Stimulated activated CD4-positive, alpha-beta T cell treated with anti-CD3 and anti-CD28 coated beads, Interleukin-15, amount 100 ng/mL, for 24 hours (primary cell): ENCODE measurements at places on chromosomes 1 and 21.

GRCh38 chr1:205751036-205751651, 1.2 kb upstream of the NUCKS1 start:
- no peak for DNase-seq

DNA sequence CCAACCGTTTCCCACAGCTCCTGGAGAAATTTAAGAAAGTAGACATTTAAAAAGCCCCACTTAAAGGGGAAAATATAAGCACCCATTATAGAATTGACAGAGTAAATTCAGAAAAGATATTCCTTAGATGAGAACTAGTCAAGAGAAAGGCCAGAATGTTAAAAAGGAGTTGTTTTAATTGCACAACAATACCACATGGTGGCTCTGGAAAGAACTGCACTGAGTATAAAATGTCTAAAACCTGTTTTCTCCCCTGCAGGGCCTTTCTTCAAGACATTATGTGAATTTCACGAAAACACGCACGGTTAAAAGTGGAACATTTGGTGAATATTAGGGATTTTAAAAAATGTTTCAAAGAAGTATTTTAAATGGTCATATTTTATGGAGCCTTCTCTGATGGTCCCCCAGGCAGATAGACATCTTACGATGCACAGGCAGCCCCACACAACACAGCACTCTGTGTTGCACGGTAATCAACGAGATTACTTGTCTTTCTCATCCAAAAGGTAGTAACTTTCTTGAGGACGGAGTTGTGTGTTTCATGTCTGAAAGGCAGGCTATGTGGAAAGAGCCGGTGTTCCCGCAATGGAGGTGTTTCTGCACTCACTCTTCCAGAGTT, 101.9 kb downstream of the PRRX1 start:
- DNase-seq = no peak

- peak; percentile 30 for DNase-seq
These were observed 282 bp upstream of the ECE1 start for GRCh38 chr1:21290546-21290944.

- DNase-seq = no peak
These were observed 104.9 kb downstream of the PLPPR4 start for GRCh38 chr1:99369154-99369553.

DNA sequence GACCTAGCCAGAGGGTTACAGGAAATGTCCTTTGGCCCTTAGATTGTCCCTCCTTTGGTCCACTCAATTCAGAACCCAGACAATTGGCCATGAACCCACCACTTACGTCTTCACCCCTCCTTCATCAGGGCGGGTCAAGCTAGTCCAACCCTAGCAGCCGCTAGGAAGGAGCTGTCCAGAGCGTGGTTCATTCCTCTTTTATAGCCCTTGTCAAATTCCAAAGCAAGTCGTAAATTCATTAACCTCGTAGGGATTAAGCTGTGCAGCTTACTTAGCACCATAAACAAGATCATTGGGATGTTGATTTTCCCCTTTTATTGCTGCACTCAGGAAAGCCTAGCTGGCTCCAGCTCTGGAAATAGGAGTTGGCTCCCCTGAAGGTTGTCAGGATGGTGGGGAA, 90.1 kb downstream of the TMEM53 start:
- DNase-seq = no peak

DNA sequence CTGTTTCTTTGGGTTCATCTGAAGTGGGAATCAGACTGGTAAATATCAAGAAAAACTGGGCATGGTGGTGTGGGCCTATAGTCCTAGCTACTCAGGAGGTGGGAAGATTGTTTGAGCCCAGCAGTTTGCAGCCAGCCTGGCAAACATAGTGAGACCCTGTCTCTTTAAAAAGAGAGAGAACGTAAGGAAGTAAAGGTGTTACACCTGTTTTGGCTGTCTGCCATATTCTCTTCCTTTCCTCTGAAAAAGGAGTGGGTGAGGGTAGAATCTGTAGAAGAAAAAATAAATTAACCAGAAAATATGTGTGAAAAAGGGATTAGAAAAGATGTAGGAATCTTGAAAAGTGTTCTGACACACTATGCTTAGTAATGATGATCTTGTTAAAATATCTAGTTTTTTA, 20.0 kb downstream of the AHCYL1 start:
- no peak for DNase-seq

- no peak for DNase-seq
These were observed 16.5 kb upstream of the HIVEP3 start for GRCh38 chr1:41935226-41935625.

GRCh38 chr1:119293797-119294196, 74.8 kb upstream of the HAO2 start:
- DNase-seq = no peak

- DNase-seq = peak; percentile 66
These were observed 860 bp downstream of the TMEM63A start for GRCh38 chr1:225881081-225881958.

- DNase-seq = no peak
These were observed 30.1 kb downstream of the EDN2 start for GRCh38 chr1:41454406-41454805.

DNA sequence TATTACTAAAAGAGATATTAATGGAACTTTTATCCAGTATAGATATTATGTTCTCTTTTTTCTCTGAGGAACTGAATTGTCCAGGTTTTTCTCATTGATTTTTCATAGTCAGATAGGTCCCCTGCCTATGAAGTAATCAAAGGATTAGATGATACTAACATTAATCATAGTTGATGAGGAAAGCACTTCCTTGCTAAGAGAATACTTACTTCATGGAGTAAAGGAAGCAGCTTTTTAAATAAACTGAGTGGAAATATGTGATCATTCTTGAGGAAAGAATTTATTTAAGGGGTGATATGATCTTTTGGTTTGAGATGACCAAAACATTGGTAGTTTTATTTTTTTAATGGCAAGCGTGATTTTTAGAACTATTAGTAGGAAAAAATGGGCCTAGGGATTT, 58.9 kb downstream of the SWT1 start:
- no peak for DNase-seq

- DNase-seq = no peak
These were observed 17.2 kb upstream of the CXADR start for GRCh38 chr21:17495680-17496079.

DNA sequence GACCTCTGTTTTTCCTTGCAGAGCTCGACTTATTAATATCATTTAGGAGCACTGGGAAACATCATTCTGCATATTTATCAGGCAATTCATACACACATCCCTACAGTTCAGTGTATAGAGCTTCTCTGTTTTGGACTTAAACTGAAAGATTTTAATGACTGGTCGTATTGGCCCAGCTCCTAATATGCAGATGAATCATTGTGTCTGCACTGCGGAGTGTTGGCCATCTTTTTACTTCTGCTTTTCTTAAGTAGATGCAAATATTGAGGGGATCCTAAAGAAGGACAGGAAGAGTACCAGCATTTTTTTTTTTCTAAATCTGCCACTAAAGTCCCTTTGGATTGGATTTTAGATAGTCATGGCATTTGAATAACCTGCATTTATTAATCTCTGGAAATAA, 154.8 kb downstream of the BACH1 start:
- no peak for DNase-seq

- no peak for DNase-seq
These were observed 1994.3 kb downstream of the MRPL39 start for GRCh38 chr21:23613014-23613413.

DNA sequence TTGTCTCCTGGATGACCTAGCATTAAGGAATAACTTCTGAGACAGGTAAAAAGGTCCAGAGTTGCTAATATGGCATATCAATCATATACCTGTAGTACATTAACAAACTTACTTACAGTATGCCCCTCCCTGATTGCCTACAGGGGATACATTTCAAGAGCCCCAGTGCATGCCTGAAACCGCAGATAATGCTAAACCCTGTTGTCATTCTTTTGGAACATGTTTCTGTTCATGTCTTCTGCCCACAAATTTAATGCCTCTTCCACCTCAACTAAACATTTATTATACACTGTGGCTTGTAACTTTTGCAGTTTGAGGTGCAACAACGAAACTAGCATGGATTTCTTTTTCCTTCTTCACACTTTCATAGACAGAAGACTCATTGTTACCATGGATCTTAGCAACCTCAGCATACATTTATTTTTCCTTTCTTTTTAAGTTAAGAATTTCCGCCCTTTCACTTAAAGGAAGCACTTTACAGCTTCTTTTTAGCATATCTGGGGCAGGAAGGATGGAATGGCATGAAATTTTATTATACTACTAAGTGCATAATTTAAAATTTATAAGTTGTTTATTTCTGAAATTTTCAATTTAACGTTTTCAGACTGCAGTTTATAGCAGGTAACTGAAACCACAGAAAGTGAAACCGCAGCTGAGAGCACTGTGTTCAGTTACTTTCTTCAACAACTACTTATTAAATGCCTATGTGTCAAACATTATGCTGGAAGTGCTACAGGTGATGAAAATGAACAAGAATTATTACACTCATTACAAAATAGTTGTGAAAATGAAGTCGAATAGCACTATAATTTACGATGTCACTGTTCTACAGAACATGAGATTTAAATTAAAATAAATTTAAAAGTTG, 25.3 kb downstream of the F13B start:
- no peak for DNase-seq

DNA sequence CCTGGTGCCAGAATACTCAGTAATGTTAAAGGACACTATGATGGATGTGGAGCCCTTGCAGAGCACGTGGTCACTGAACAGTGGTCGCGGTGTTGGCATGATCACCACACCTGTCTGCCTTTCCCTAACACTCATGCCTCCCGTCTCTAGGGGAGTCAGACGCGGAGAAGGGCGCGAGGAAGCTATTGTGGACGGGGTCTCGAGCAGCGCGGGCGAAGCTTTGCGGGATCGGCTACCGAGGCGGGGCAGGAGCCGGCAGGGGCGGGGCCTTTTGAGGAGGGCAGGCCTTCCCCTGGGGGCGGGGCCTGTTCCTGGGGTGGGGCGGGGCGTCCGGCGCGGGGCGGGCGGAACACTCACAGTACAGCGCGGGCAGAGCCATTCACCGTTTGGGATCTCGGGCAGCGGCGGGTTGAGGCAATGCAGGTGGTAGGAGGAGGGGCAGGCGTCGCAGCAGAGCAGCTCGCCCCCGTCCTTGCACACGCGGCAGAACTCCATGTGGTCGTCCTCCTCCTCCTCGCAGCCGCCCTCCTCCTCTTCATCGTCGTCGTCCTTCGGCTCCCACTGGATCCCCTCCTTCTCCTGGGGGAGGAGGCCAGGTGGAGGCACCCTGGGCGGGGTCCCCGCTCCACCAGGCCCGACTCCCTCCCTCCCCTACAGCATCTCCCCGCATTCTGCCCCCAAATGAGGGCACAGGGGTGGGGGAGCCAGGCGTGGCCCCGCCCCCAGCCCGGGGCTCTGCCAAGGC, 31.5 kb downstream of the CHD5 start:
- peak; percentile 83 for DNase-seq

DNA sequence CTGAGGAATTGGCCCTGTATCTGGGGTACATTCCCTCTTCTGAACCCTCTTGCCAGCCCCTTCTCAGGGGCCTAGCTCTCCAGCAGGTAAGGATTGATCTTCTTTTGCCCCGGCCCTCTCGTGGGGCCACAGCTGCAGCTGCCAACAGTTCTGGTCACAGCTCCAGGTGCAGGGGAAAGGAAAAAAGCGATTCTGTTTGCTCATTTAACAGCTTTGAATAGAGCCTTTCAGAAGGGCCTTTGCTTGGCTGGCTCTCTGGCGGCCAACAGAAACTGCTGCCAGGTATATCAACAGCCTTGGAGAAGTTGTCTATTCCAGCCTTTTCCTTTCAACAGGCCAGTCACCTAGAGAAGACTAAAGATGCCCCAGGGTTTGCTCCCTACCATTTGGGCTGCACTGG, 16.1 kb upstream of the FMOD start:
- DNase-seq = no peak

GRCh38 chr1:6127587-6128163, 52.4 kb downstream of the CHD5 start:
- peak; percentile 84 for DNase-seq

DNA sequence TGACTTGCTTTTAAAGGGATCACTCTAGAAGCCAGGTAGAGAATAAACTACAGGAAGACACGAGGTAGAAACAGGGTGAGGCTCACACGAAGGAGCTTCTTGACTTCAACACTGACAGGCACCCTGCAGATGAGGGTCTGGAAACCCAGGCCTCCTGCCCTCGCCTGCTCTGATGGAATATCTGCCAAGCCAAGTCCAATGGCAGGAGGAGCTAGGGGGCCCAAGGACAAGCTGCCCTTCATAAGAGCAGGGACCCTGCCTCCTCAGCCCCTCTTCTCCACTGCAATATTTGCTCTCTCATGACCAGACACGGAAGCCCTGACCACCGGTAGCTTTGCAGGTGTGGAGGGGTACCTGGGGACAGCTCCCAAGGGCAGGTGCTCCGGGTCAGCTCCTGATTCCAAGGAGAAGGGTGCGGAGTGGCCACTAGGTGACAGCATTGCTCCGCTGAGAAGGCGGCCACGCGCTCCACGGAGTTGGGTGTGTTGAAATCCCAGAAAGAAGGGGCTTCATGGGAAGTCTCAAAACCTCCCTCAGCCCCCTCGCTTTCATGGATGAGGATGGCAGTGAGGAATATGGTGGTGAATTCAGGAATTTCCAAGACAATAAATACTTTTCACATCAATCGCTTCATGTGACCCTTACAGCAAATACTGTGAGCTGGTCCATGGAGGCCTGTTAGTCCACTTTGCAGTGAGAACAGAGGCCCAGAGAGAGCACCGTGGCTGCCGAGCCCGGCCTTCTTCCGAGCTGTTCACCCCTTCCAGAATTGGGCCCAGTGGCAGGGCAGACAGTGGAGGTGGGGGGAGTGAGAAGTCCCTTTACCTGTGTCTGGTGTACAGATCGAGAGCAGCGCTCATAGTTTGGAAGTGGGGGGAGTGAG, 33.2 kb upstream of the PAX7 start:
- peak; percentile 70 for DNase-seq

- DNase-seq = no peak
These were observed 48.6 kb downstream of the WDR4 start for GRCh38 chr21:42830456-42831455.

- DNase-seq = no peak
These were observed 158.9 kb upstream of the JUN start for GRCh38 chr1:58942759-58943191.
